ENCODE measurements at places on chromosomes 16 and 17.
A peak's percentile ranks its signal among the peaks of the same experiment; 100 is the strongest.

- no peak for DNase-seq
These were observed 11.3 kb upstream of the UBALD2 start for GRCh38 chr17:76253841-76254240.

DNA sequence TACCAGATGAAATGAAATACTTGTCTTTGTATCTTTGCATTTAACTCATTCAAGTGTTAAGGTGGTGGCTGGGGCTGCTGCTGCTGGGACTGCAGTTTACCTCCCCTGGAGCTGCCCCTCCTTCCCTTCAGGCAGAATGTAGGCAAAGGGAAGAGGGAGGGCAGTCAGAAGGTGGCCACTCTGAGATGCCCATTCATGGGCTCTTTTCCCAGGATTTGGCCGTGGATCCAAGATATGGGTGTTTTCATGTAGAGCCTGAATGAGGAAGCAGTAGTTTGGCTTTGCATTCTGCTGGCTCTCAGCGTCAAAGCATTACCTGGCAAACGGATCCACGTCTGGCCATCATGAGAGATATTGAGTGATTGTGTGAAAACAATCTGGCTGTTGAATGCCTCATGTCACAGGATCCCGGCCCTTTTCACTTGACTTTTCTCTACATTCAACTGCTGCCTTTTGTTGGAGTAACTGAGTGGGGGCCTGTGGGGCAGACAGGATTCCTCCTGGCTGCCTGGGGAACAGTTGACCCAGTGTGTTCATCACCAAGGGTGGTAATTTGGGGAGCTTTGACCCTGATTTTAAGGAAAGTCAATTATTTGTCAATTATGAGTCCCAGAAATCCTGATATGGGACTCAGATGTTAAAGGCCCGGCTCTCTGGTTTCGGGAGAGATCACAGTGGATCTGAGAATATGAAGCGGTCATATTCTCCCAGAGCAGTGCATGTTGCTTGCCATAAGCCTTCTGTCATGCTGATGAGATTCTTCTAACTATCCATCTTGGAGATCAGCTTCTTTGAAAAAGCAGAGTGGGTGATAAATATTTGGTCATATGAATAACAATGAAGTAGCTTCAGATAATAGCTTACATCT lies 236.8 kb downstream of the IRX3 start:
- no peak for DNase-seq

- DNase-seq, result no peak
These were observed 41.3 kb downstream of the BEAN1 start for GRCh38 chr16:66468321-66468965.

- no peak for DNase-seq
These were observed 1793.0 kb downstream of the TP53TG3F start for GRCh38 chr16:35252356-35252936.

DNA sequence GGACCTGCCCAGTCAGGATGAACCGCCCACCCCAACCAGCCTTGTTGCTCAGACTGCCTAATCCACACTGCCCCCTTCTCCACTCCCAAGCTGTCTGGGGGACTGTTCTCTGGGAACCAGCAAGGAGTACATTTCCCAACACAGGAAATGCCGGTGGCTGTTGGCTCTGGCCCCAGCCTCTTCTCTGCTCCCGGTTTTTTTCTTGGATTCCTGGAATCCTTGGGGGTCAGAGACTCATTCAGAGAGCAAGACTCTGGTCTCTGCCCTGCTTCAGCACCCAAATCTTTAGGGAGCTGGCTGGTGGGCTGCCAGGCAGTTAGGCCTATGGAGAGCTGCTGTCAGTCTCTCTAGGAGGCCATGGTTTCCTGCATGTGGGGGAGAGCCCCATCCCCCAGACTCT lies 10.8 kb upstream of the MTMR4 start:
- DNase-seq, result no peak

DNA sequence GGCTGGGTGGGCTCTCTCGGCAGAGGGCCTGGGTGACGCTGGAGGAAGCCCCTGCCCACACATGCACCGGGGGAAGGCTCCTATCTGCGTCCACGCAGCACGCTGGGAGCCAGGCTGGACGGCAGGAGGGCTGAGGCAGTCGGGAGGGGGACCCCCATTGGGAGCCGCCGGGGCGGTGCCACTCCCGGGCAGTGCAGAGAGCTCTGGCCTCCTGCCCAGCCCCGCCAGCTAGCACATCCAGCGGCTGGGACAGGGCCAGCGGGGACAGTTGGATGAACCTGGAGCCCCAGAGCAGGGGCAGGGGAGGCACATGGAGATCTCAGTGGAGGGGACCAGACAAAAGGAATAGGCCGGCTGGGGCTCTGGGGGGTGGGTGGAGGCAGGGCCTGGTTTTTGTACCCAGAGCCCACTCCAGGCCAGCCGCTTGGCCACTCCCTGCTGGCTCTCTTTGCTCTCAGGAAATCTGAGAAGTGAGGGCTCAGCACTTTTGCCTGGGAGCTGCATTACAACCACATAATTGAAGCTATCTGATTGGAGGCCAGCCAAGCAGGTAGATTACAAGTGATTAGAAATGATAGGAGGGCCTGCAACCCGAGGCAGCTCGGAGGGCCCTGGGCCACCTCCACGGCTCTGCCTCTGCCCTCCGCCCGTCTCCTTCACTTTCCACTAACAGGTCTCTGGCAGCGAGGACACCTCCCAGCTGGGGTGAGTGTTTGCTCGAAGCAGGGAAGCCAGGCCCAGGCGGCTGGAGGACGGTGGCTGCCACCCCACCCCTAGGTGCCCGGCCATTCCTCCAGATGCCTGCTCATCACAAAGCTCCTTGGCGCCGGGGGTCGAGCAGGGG lies 40.1 kb downstream of the ENGASE start:
- DNase-seq, result peak; percentile 78

DNA sequence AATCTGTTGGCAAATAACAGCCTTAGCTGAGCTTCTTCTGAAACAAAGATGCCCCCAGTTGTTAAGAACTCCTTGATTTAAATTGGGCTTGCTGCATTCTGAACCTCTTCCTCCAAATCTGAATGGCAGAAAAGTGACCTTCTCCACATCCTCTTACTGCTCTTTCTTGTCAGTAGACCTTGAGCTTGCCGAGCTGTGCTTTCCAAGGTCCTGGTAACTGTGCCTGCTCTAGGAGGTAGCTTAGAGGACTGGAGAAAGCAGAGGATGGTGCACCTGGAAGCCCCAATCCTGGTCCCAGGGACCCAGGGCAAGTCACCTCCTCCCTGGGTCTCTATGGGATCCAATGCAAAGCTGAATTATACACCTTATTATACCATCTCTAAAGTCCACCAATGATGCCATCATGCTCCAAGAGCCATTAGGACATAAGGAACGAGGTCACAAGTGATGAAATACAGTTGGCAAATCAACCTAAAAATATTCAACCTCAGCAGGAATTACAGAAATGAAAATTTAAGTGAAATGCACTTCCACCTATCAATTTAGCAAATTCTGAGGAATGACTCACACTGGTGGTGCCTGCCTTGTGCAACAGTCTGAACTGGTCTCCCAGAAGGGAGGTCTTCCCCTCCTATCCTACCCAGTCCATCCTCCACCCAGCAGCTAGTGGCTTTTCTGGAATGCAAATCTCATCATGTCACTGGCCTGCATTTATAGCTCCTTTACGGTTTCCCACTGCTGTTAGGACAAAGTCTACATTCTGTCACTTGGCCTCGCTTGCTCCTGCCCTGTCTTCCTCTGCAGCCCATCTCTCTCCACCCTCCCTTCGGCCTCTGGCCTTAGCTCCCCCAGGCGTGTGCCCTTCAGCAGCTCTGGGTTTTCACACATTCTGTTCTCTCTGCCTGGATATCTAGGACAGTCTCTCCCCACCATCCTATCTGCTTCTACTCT lies 36.6 kb downstream of the TOM1L2 start:
- DNase-seq, result no peak

GRCh38 chr17:17363638-17364337 lies 60.6 kb downstream of the NT5M start:
- DNase-seq, result no peak

- DNase-seq, result no peak
These were observed 53.2 kb upstream of the SIAH1 start for GRCh38 chr16:48438414-48438813.

DNA sequence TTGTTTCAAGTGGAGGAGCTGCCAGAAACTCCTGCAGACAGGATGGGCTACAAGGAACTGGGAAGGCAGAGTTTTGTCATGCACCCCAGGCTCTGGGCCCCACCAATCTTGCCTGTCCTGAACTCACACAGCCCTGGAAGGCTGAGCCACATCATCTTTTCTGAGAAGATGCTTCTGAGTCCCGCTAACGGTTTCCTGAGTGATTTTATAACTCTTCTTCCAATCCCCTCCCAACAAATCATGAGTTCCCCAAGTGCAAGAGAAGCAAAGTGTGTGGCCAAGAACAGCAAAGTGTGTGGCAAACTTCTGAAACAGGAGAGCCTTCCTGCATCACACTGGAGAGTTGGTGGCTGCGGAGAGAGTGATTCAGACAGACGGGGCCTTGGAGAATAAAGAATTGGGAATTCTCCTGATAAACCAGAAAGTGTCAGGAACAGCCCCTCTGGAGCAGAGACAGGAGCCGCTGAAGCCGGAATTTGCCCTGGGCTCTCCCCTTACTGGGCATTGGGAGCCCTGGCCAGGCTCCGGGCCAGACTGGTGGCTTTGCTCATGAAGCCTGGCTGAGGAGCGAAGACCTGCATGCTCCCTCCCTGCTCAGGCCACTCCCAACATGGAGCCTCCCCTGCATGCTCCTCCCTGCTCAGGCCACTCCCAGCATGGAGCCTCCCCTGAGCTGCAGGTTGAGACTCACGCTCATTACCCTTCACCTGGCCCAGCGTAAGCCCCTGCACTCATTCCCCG lies 47.2 kb downstream of the PITPNM3 start:
- DNase-seq, result no peak

- no peak for DNase-seq
These were observed 19.5 kb downstream of the BCL7C start for GRCh38 chr16:30874244-30874820.

- no peak for DNase-seq
These were observed 19.3 kb upstream of the ASGR2 start for GRCh38 chr17:7133916-7134315.

DNA sequence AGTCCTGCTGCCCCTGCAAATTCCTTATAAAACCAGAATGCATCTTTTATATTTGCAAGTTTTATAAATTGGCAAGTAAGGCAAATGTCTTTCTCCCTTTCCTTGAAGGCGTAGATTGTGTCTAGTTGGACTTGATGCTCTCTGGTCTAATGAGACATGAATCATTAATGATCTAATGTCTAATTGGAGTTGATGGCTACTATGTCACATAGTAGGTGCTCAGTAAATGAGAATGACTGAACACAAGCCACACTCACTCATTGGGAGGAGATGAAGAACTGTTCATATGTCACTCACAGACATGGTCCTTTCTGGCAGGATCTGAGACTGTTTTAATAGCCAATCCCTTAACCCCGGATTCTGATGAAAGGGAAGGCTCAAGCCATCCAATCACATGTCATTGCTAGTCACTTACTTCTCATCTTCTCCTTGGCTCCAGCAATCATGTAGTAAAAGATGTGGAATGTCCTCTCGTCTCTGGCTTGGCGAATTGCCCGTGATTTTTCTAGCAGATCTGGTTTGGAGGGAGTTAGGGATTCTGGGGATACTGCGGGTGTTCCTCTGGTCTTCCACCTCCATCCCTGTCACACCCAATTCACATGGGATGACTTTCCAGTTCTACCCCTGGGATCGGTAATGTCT lies 81.0 kb downstream of the MYH11 start:
- DNase-seq, result no peak

DNA sequence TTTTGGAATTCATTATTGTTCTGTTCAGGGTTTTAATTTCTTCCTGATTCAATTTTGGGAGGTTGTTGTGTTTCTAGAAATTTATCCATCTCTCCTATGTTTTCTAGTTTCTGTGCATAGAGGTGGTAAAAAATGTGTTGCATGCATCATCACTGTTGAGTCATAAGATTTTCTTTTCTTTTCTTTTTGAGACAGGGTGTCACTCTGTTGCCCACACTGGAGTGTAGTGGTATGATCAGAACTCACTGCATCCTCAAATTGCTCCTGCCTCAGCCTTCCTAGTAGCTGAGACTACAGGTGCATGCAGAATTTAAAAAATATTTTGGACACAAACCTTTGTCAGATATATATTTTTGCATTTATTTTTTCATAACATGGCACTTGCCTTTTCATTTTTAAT lies 184.8 kb downstream of the BCAS3 start:
- DNase-seq, result no peak

DNA sequence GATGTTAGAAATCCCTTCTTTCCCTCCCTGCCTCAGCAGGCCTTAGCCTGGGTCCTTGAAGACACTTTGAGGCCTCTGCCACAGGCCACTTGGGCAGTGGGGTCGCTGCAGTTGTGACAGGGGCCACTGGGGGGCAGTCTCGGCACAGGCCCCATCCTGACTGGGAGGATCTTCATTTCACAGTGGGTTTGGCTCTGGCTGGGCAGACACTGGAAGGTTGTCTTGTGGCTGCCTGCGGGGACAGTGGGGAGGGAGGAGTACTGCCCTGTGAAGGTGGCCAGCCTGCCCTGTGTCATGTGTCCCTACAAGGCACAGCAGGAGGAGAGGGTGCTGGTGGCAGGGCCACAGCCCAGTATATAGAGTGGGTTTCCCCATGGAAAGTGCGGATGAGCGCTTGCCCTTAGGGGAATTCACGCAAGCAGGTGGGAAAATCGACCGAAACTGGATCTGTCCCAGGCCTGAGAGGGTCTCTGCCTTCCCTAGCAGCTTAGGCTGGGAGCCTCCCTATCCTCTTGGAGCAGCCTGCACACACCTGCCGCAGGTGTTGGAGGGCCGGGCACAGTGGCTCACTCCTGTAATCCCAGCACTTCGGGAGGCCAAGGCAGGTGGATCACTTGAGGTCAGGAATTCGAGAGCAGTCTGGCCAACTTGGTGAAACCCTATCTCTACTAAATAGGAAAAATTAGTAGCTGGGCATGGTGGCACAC lies 28.8 kb downstream of the GINS2 start:
- no peak for DNase-seq

DNA sequence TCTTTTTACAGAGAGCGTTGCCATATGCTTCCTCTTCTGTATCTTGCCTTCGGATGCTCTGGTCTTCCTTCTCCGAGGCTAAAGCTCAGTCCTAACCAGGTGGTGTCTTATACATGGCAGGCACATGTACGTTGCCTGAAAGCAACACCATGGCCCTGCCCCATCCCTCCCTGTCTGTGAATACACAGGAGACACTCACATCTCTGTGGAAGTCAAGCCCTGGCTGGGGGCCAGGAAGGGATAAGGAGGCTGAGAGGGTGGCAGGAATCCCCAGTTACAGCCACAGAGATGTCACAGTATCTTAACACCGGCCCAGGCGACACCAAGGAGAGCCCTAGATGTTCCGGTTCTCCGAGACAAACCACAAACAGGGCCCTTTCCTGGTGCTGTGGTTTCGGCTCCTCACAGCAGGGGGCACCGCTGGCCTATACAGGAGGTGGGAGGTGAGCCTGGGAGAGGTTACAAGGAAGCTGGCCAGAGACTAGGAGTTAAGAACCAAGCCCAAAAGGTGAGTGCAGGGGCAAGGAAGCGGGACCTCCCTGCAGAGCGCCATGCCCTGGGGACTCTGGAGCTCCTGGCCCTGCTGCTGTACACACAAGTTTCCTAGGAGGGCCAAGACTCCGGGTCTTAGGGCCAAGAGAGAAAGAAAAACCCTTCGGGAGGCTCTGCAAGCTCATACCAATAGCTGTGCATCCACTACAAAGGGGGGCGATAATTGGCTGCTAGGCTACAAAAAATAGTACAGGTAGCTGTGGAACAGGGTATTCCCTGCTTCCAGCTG lies 41.7 kb downstream of the SRL start:
- DNase-seq, result no peak

GRCh38 chr16:10635365-10636021 lies 55.1 kb upstream of the EMP2 start:
- DNase-seq, result no peak

Data from NCI-H446 treated with DMSO at 0.1 percent for 48 hours (cell line).